CD4-positive, alpha-beta T cell treated with Interleukin-15 for 1 hour (primary cell): ENCODE measurements at places on chromosomes 16 and 17.

DNA sequence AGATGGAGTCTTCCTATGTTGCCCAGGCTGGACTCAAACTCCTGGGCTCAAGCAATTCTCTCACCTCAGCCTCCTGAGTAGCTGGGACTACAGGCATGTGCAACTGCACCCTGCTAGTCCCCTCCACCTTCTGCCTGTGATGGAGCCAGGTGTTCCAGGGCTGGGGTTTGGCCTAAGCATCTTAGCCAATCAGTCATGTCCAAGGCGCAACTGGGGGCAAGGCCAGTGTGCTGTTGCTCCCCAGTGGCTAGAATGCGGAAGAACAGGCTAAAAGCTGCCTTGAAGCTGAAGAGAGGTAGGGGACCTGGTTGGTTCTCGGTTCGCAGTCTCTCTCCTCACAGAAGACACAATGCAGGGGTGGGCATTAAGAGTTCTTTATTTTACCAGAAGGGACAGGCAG lies 18.6 kb downstream of the FLOT2 start:
- no peak for DNase-seq

- no peak for DNase-seq
Observed at GRCh38 chr17:12800855-12801365, 11.6 kb downstream of the ARHGAP44 start.

DNA sequence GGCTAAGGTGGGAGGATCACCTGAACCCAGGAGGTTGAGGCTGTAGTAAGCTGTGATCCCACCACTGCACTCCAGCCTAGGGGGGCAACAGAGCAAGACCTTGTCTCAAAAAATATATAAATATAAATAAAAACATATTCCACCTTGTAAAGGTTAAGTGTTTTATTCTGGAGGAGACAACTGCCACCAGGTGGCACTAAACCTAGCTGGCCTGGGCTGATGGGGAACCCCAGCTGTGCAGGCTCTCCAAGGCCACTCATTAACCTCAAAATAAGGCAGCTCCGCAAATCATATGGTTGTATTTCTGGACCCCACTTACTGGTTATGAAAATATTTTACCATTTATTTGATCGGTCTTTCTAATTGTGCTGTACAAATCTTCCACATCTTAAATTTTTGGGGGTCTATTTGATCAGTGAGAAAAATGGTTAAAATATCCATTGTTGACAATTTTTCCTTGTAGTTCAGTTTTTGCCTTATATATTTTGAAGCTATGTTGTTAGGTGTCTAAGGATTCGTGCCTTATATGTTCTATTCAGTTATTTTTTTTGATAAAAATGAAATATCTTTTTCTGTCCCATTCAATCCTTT lies 8.5 kb upstream of the ICAM2 start:
- DNase-seq = peak; percentile 75

DNA sequence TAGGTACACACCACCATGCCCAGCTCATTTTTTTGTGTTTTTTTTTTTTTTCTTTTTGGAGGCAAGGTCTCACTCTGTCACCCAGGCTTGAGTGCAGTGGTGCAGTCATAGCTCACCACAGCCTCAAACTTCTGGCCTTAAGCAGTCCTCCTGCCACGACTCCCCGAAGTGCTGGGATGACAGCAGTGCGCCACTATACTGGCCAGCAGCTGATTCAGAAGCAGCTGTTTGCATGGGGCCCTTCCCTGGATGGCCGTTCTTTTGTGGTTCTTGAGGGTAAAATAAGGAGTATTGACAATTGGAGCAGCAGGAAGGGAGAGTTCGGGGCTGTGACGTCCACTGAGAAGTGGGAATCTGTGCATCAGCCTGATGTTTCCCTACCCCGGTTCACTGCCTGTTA lies 41.6 kb downstream of the KIAA0513 start:
- DNase-seq = no peak

DNA sequence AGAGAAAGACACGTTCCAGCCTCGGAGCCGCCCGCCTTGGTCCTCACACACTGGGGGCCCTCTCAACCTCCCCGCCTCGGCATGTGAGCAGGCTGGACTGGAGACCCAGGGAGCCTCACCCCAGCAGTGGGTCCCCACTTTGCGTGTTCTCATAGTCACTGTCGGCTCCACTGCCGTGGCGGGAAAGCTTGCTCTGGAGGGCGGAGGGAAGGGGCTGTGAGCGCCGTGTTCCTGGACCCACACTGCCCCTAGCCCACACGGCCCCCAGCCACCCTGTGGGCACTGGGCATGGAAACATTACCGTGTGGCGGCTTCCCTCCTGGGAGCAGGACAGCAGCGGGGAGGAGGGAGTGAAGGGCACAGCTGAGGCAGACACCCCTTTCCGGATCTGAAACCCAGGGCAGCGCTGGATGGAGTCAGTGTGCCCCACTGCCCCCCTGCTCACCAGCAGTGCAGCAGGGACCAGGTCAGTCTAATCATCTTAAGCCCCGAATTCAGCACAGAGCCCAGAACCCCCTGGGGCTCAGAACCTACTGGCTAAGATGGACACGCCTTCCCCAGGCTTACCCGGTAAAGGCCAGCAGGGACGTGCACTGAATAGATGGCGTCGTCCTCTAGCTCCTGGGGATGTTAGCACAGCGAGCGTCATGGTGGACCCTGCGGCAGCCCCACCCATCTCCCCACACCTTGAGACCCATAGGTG lies 7.2 kb downstream of the TP53I13 start:
- no peak for DNase-seq

DNA sequence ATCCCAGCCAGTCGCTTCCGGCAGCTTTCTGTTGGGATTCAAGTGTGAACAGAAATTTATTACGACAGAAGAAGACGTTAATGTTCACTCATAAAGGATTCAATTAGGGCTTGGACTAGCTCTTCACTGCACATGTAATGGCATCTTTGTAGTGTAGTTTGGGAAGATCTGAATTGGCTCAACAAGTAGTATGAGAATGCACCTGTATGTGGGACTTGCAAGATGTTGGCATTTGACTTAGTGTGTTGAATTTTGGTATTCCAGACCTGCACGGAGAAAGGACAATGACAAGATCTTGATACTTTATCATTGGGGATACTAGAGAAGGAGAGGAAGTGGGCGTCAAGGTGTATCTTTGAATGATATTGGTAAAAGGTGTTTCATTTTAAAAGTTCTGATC lies 1.2 kb downstream of the PSMD11 start:
- DNase-seq = no peak

- DNase-seq = no peak
Observed at GRCh38 chr16:24409045-24409444, 130.3 kb upstream of the RBBP6 start.

DNA sequence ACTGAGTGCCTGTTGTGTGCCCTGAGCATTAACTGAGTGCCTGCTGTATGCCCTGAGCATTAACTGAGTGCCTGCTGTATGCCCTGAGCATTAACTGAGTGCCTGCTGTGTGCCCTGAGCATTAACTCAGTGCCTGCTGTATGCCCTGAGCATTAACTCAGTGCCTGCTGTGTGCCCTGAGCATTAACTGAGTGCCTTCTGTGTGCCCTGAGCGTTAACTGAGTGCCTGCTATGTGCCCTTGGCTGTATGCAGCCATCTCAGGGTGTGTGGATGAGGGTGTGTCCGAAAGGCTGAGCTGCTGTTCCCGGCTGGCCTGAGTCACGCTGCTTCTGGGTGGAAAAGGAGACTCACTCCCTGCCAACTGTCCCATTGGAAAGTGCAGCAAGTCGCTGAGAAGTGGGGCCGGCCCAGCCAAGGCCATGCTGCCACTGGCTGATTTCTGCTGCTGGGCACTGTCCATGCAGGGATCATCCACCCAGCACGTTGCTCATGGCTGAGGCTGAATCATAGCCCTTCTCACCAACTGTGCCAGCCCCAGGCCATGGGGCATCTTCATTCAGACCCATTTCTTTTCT lies 113.8 kb downstream of the OR1D5 start:
- DNase-seq = no peak

DNA sequence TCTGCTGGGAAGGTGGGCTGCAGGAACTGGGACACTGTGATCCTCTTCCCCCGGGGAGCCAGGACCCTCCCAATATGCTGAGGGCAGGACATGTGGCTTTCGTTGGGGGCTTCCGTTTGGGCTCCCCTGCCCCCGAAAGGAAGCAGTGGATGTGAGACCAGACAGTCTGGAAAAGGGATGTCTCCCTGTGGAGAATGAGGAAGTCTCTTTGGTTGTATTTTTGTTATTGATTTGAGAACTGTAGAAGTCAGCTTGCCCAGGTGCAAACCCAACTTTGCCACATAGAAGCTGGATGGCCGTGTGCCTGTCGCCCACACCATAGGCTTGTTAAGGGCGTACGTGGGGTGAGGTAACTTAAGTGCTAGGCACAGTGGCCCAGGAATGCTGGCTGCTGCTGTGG lies 18.8 kb downstream of the LLGL2 start:
- no peak for DNase-seq

GRCh38 chr16:5205361-5206040 lies 107.9 kb upstream of the EEF2KMT start:
- no peak for DNase-seq

- no peak for DNase-seq
Observed at GRCh38 chr17:64608571-64608981, 53.5 kb downstream of the SMURF2 start.

DNA sequence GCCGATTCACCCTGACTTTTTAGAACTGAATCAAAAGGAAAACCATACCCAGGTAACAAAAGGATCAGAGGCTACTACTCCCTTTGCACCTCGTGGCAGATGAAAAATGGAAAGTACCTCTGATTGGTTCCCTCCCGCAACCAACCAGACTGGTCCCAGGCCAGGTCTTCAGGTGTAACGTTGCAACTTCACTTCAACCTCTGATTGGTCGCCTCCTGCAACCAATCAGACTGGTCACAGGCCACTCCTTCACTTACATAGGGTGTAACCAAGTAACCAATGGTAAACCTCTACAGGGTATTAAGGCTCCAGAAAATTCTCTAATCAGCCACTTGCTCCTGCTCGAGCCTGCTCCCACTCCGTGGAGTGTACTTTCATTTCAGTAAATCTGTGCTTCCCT lies 89.4 kb downstream of the ADCY9 start:
- DNase-seq = no peak

- DNase-seq = no peak
Observed at GRCh38 chr16:65889533-65889966, 476.9 kb upstream of the CDH5 start.

DNA sequence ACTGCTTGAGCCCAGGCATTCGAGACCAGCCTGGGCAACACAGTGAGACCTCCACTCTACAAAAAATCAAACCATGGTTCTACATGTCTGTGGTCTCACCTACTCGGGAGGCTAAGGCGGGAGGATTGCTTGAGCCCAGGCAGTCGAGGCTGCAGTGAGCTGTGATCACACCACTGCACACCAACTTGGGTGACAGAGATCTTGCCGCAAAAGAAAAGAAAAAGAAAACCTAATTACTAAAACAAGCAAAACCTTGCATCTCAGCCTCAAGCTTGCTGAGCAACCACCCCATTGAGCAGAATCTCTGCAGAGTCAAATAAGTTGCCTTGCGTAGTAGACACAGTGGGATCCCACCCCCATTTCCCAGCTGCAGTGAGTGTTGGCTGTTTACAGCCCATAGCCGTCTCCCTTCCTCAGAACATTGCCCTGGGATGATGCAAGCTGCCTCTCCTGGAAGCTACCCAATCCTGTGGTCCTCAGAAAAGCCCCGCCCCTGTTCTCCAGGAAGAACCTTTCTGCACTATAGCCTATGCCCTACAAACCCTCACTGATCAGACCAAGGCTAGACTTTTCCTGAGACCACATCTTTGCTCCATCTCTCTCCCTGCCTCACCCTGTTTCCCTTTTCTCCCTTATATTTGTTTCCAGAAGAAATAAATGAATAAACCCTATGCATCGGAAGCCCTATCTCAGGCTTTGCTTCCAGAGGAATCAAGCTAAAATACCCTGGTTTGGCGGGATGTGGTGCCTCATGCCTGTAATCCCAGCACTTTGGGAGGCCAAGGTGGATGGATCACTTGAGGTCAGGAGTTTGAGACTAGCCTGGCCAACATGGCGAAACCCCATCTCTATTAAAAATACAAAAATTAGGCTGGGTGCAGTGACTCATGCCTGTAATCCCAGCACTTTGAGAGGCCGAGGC lies 16.7 kb upstream of the ERN2 start:
- no peak for DNase-seq

DNA sequence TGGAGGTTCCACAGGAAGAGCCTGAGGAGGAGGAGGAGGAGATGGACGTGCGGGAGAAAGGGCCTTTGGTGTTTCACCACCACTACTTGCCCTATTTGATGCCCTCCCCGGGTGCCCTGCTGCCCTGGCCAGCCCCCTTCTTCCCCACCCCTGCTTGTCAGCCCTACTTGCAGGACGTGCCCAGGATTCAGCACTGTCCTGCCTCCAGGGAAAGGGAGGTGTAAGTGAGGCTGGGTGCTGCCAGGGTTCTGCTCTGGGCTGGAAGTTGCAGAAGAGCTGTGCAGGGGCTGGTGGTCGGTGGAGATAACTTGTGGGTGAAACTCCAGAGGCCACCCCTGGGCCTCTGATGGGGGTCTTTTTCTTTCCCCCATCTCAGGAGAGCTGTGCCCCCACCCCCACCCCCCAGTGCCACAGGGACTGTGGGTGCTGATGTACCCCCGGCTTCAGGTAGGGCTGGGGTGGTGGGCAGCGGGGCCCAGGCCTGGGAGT lies 3.0 kb downstream of the PRR29 start:
- DNase-seq = no peak

- DNase-seq = no peak
Observed at GRCh38 chr16:14029658-14030057, 41.5 kb upstream of the MRTFB start.

GRCh38 chr17:6894206-6894528 lies 62.6 kb upstream of the TEKT1 start:
- no peak for DNase-seq

GRCh38 chr17:67290711-67291291 lies 45.8 kb upstream of the HELZ start:
- no peak for DNase-seq

DNA sequence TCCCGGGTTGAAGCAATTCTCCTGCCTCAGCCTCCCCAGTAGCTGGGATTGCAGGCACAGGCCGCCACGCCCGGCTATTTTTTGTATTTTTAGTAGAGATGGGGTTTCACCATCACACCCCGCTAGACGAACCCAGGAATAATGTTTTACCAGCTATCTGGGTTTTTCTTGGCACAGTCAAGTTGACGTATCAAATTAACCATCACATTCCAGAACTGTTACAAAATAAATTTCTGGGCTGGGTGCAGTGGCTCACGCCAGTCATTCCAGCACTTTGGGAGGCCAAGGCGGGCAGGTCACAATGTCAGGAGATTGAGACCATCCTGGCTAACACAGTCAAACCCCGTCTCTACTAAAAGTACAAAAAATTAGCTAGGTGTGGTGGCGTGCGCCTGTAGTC lies 501.2 kb downstream of the SHISA9 start:
- no peak for DNase-seq
